HS-27A (cell line): ENCODE measurements at places on chromosomes 16 and 17.

DNA sequence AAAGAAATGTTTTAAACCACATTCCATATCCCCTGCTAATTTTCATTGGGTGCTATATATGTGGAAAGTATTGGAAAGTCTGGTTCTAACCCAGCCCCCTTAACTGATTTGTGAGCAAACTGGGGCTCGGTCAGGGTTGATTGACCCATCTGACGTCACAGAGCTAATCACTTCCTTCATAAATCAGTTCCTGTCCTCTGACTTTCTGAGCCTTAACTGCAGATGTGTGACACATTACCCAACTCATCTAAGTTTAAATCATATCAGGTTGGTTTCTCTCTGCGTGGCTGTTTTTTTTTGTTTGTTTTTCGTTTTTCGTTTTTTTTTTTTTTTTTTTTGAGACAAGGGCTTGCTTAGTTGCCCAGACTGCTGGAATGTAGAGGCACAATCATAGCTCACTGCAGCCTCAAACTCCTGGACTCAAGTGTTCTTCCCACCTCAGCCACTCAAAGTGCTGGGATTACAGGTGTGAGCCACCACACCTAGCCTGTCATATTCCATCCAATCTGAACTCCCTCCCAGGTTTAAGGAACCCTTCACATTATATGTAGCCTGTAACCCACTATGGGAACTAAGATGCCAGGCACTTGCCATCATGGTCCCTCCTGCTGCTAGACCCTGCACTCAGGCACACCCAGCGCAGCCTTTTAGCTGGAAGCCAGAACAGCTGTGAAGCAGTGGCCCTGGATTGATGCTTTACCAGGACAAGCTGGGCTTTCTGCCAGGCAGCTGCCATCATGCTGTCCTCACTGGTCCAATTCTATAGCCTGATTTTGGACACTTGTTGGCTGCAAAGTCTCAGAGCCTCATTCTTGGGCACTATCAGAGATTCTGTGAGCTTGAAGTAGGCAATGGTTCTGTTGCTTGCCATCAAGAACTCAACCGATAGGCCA lies 6.9 kb upstream of the BPTF start:
- no peak for DNase-seq

GRCh38 chr17:17857496-17857895 lies 20.7 kb upstream of the SREBF1 start:
- no peak for DNase-seq

GRCh38 chr17:40427002-40427491 lies 9.4 kb upstream of the TOP2A start:
- no peak for DNase-seq

GRCh38 chr17:19554393-19554792 lies 20.7 kb downstream of the SLC47A1 start:
- DNase-seq, result no peak

DNA sequence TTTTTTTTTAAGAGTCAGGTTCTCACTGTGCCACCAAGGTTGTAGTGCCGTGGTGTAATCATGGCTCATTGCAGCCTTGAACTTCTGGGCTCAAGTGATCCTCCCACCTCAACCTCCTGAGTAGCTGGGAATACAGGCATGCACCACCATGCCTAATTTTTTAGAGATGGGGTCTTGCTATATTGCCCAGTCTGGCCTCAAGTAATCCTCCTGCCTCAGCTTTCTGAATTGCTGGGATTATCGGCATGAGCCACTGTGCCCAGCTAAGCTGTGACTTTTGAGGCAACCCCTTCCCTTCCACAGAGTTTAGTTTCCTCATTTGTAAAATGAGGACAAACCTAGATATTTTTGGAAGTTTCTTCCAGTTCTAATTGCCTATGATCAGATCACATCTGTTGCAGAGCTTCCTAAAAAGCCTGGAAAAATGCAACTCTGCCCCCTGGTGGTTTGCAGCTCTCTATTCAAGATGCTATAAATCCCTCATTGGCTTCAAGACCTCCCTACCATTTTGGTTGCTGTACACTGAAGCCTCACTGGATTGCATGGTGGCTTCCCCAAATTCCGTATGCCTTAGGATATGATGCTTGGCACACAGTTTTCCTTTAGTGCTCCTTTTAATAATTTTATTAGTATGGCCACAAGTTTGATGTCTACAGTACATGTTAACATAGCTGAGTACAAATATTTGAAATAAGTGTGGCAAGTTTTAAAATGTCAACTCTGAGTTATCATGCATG lies 19.3 kb downstream of the GDE1 start:
- DNase-seq, result no peak

DNA sequence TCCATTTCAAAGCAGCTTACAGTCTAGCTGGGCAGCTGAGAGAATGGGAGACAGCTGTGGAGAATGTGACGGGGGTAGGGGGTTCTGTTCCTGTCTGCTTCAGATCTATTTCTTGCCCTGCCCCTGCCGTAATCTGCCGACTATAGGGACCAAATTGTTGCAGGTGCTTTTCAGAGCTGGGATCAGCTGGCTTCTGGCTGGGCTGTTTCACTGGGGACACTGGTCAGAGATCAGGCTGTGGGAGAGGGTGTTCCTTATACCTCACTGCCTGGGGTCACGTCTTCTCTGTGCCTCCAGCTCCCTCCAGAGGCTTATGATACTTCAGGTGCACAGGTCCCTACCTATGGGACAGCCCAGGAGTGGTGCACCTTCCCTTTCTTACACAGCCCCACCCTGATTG lies 514.9 kb upstream of the GOT2 start:
- DNase-seq, result no peak
